ENCODE measurements at places on chromosomes 6 and 20.
A peak's percentile ranks its signal among the peaks of the same experiment; 100 is the strongest.

DNA sequence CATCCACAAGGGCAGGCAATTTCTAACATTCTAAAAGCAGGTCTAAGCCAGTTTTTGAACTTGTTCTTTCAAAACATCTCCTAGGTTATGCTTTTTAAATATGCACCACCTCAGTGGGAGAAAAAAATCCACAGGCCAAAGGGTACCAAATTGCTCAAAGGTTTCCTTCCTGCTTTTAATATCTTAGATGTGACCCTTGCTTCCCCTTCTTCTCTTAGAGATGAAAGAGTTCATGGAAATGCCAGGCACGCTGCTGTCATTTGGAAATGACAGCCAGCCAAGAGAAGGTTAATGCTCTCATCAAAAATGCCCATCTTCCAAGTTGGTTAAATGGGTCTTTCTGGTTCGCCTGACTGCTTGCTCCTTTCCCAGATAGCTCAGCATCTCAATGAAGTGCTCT, 497.1 kb downstream of the CD83 start:
- DNase-seq, result no peak

DNA sequence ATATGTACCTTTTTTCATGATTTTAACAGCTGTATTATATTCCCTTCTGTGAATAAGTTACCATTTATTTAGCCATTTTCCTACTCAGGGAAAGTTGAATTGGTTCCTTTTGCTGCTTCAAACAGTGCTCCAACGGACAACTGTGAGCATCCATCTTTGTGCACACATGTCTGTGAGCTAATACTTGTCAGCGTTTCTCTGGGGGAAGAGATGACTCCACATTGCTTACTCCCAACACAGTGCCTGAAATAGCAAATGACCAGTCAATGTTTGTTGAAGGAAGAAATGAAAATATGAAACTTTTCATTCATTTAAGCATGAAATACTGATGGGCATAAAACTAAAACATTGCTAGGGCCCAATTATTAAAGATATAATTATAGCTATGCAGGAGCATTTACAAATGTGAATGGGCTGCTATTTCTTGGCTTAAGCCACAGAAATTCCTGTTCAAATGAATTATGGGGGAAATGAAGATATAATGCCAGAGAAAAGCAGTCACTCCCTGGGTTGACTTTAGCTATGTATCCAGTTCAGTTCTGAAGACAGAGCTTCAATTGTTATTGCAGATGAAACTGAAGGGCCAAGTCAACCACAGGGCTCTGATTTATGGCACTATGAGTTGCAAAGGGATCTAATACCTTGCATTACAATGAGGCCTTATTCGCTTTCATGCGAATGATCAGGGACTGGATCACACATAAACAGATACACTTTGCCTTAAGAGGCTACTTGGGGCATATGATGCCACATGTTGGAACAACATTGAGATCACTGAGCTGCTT, 47.4 kb upstream of the FOXC1 start:
- no peak for DNase-seq

GRCh38 chr6:141513830-141514229, 618.9 kb upstream of the GJE1 start:
- peak; percentile 13 for DNase-seq

DNA sequence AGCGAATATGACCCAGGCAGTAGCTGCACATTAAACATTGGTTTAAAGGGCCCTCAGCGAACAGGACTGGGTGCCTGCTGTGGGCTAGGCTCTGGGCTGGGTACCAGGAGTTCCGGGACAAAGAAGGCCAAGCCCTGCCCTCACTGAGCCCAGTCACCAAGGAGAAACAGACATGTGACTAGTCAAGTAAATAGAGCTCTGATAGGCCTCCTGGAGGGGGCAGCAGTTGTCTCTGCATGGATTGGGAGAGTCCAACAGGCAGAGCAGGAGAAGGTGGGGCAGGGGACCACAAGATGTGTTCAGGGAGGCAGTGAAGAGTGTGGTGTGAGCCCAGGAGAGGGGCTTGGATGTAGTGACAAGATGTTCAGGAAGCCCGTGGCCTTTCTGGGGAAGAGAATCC, 3.1 kb downstream of the HM13 start:
- DNase-seq, result peak; percentile 64

- DNase-seq, result peak; percentile 77
Observed at GRCh38 chr6:15763837-15764236, 101.0 kb upstream of the DTNBP1 start.

- peak; percentile 83 for DNase-seq
Observed at GRCh38 chr6:131733376-131734016, 22.7 kb upstream of the CTAGE9 start.

- DNase-seq, result no peak
Observed at GRCh38 chr6:23245572-23245971, 676.2 kb downstream of the HDGFL1 start.

- DNase-seq, result no peak
Observed at GRCh38 chr6:25713824-25714223, 40.7 kb upstream of the SLC17A4 start.

GRCh38 chr6:101266063-101266462, 127.4 kb upstream of the GRIK2 start:
- DNase-seq, result no peak

- no peak for DNase-seq
Observed at GRCh38 chr20:37566590-37567330, 39.1 kb upstream of the BLCAP start.

- DNase-seq, result no peak
Observed at GRCh38 chr6:161290751-161291150, 16.9 kb upstream of the AGPAT4 start.

DNA sequence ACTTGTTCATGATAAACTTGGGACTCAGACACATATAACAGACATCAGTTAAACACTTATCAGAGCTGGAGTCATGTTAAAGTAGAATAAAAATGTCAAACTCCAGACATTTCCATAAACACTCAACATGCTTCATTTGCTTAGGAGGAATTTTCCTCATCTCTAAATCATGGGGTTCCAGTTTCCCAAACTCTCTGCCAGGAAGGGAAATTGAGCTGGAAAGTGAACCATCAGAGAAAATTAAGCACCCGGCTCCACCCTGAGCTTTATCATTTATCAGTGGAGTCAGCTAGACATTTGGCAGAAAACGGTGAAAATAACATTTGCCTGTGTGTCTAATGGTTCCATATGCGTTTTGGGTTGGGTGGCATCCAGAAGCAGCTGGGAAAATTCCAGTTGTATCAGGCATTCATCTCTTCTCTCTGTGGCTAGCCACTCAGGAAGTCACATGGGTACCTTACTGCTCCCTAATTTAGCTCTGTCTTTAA, 25.3 kb upstream of the ZNFX1 start:
- DNase-seq, result peak; percentile 20

DNA sequence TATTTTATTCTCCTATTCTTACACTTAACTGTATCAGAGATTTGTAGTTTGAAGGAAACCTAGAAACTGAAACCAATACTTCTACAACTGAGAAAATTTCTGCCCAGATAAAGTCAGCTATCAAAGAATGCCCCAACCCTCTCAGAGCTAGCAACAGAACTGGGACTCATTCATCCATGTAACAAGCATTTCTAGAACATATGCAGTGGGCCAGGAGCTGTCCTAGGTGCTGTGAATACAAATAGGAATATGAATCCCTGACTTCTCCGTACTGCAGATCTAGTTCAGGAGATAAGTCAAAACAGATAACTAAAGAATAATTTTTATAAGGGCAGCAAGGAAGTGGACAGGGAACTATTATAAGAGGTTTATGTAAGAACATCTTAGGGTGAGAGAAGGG, 654.1 kb upstream of the NOX3 start:
- DNase-seq, result peak; percentile 8

DNA sequence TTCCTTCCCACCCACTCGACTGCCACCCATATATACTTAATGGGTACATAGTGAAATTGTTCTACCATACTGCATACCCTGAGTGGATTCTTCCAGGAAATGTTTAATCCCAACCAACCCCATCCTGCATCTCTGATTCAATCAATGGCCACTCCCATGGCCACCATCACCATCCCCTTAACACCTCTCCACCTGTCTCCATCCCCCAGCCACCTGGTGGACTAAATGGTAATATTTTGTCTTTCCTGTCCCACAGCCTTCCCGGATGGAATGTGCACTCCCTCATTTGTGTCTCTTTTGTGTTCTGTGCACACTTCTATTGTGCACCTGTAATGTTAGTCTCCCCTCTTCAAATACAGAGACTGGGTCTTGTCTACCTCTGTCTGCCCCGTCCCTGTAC, 259.9 kb downstream of the ALDH8A1 start:
- DNase-seq, result no peak

- no peak for DNase-seq
Observed at GRCh38 chr6:8234321-8234720, 132.0 kb upstream of the EEF1E1 start.

DNA sequence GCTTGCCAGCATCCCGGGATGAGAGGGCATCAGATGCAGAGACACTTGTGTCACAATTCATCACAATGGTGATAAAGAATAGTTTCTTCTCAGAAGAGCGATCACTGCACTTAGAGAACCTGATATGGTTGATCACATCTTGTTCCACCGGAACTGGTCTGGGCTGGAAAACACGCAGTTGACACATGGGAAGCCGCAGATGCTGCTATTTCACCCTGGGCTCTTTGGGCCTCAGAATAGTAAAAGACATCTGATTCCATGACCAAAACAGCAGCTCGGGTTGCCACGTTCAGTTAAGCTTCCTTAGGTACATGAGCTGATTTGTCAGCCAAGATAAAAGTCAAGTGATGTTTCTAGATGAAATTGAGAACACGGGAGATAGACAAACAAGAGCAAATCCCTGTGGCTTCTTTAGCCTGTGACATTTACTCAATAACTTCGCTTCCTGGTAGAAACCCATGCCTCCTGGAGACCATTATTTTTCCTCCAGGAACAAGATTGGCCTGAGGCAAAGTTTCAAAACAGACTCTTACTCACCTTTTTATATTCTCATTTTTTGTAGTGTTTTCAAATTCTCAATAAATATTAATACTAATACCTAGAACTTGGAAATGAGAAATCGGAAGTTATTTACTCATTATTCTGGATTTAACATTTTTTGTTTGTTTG, 59.4 kb downstream of the TRMT6 start:
- no peak for DNase-seq

DNA sequence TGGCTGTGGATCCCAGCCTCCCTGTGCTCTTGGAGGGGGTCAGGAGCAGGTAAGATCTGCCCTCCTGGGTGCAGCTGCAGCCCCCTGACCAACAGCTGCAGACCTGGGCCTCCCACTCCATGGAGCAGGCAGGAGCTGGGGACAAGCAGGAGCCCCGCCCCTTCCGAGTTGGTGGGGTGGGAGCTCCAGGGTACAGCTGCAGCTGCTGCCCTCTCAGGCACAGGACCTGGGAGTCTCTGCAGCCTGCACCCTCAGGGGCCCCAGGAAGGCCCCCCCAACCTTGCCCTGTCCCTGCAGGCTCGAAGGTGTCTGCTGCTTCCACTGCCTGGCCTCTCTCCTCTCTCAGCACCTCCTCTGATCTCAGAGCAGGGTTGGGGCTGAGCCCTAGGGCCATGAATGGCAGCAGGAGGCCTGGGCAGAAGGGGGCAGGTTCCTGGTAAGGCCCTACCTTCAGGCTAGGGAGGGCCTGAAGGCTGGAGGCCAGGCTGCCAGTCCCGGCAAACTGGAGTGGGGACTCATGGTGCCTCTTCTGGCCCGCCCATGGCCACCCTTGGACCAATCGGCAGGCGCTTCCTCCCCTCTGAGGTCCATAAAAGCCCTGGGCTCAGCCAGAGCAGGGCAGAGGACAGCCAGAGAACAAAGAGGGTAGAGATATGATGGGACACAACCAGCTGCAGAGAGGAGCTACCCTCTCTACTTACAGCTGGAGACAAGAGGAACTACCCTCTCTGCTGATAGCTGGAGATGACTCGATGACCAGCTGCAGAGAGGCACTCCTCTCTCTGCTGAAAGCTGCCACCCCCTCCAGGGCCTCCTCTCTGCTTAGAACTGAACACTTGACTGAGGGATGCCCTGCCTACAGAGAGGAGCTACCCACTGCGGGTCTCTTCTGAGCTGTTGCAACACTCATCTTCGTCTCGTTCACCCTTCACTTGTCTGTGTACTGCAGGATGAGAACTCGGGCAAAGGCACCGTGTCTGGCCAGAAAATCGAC, 7.8 kb upstream of the PACSIN1 start:
- no peak for DNase-seq

DNA sequence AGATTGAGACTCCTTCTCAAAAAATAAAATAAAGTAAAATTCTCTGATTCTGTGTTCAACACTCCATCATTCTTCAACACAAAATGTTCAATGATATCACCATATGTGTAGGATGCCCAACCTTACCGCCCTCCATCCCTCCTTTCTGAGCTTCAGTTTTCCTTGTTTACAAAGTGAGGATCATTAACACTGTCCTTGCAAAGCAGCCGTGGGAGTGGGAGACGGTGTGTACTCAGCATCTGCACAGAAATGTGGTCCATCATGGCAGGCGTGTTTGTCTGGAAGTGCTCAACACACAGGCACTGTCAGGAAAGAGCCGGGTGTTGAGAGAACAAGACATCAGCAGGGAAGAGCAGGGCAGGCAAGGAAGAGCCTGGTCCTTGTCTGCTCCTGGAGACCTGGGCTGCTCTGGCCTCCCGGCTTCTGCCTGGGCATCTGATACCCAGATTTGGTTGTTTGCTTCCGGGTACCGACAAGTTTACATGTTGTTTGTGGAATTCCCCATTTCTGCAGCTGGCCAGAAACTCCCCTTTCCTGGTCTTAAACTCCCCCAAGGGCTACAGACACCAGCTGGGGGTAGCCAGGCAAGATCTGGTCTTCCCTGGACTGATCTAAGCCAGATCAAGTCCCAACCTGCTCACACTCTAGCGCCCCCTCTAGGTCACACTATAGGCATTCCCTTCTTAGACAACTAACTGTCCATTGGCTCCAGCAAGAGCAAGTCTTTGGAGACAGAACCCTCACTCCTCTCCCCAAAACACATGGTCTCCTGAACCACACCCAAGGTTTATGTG, 26.7 kb upstream of the TTPAL start:
- DNase-seq, result peak; percentile 27

DNA sequence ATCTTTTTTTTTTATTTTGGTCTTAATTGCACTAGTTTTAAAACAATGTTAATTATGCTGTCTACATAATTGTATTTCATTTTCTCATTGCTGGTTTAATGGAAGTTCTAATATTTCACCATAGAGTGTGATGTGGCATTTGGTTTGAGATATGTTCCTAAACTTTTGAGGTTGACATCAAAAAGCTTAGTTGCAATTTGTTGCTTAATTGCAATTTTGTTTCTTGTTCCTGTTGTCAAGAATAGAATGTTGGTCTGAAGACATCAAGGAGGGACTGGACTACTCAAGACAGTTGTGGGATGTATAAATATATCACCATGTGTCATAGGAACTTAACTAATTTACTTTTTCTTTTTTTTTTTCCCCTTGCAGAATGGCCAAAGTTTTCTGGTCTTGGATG, 12.5 kb downstream of the HSF2 start:
- DNase-seq, result no peak
